Activated gamma-delta T cell treated with Interleukin-2 at 50 U/mL for 16 hours (primary cell): ENCODE measurements at places on chromosomes 13 and 19.

DNA sequence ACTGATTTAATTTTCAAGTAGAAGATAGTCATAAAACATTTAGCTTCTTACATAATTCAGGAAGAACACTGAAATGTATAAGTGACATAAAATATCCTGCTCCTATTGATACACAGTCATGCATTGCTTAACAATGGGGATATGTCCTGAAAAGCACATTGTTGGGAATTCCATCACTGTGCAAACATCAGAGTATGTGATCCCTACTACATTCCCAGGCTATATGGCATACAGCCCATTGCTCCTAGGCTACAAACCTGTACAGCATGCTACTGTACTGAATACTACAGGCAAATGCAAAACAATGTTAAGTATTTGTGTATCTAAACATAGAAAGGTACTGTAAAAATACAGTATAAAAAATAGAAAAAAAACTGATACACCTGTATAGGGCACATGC, 723.9 kb upstream of the ARGLU1 start:
- DNase-seq: no peak

- no peak for DNase-seq
Observed at GRCh38 chr13:48401480-48401879, 11.4 kb downstream of the LPAR6 start.

- no peak for DNase-seq
Observed at GRCh38 chr13:65112531-65112941, 2117.6 kb downstream of the PCDH9 start.

DNA sequence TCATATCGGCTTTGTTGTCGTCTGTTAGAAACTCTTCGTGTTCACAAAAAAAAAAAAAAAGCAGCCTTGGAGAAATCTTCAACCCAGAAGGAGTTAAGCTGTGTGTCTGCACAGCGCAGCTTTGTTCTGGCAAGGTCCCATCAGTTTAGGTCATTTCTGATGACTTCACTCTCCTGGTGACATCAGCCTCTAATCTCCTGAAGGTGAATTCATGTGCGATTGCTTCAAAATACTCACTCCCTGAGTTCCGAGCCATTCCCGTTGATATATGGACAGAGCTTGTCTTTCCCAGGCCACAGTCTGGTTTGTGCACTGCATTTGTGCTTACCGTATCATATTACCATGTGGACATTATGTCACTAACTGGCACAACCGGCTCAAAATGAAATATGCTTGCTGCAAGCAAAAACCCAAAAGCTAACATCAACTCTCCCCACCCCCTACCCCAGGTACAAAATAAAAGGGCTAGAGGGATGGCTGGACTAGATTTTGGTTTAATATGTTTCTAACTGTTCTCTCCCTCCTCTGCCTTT, 342.4 kb downstream of the KCNRG start:
- no peak for DNase-seq
